ENCODE measurements at places on chromosomes 12 and 14. TPM values are rescaled to one million over a fixed set of nuclear protein-coding genes. Genes with fewer than 3 reads are reported as not detected.

Gene IFI27
- total RNA-seq: 126 TPM

Gene PRIMA1
- total RNA-seq: not detected

Gene MYF6
- not detected for total RNA-seq

Gene KITLG
- 46.4 TPM for total RNA-seq

Gene PTPRQ
- not detected for total RNA-seq

Gene OR6C2
- not detected for total RNA-seq

Gene CPNE6
- total RNA-seq: not detected

Gene RNFT2
- total RNA-seq: 6.6 TPM

Gene NOXRED1
- total RNA-seq: 0.33 TPM

Gene CLEC7A
- total RNA-seq: not detected

Gene KLRD1
- 0.13 TPM for total RNA-seq

Gene CCDC177
- not detected for total RNA-seq

Gene PPM1A
- 33.9 TPM for total RNA-seq

Gene MGST1
- 170 TPM for total RNA-seq

Gene NINJ2
- total RNA-seq: 1.4 TPM

Gene GLIPR1L1
- not detected for total RNA-seq

Gene MUCL1
- not detected for total RNA-seq

Gene GALNT16
- 0.49 TPM for total RNA-seq

Gene TBK1
- total RNA-seq: 27.7 TPM

Gene GSKIP
- total RNA-seq: 15.9 TPM

Gene PTPN21
- total RNA-seq: 22.9 TPM

Gene CLEC1A
- total RNA-seq: 22.5 TPM

Gene TAS2R7
- total RNA-seq: not detected

Gene STYK1
- 15.2 TPM for total RNA-seq

Gene ALX1
- total RNA-seq: 3.4 TPM

Gene KLHDC2
- 29.2 TPM for total RNA-seq

Gene NRXN3
- 4.2 TPM for total RNA-seq

Gene LRTM2
- not detected for total RNA-seq

Gene CLEC6A
- total RNA-seq: not detected

Gene NUP37
- 41.3 TPM for total RNA-seq

Gene ANG
- total RNA-seq: 6.2 TPM

Gene L2HGDH
- total RNA-seq: 5.3 TPM

Gene NGB
- total RNA-seq: not detected

Gene SERPINA3
- not detected for total RNA-seq

Gene ABCC9
- total RNA-seq: not detected

Gene SPIC
- not detected for total RNA-seq

Gene KRT82
- not detected for total RNA-seq

Gene HOXC10
- 0.44 TPM for total RNA-seq

Gene GSC
- not detected for total RNA-seq

Gene PZP
- total RNA-seq: 0.88 TPM

Gene ADAMTS20
- total RNA-seq: not detected

Gene OR6C70
- not detected for total RNA-seq

Gene CHD8
- 94.3 TPM for total RNA-seq

Gene LHX5
- total RNA-seq: not detected

Gene HOXC9
- total RNA-seq: 0.40 TPM

Gene SYNE2
- 42.7 TPM for total RNA-seq

Gene BEST3
- total RNA-seq: 0.18 TPM

All from endothelial cell of umbilical vein (primary cell).